ENCODE measurements at places on chromosomes 4 and X.

DNA sequence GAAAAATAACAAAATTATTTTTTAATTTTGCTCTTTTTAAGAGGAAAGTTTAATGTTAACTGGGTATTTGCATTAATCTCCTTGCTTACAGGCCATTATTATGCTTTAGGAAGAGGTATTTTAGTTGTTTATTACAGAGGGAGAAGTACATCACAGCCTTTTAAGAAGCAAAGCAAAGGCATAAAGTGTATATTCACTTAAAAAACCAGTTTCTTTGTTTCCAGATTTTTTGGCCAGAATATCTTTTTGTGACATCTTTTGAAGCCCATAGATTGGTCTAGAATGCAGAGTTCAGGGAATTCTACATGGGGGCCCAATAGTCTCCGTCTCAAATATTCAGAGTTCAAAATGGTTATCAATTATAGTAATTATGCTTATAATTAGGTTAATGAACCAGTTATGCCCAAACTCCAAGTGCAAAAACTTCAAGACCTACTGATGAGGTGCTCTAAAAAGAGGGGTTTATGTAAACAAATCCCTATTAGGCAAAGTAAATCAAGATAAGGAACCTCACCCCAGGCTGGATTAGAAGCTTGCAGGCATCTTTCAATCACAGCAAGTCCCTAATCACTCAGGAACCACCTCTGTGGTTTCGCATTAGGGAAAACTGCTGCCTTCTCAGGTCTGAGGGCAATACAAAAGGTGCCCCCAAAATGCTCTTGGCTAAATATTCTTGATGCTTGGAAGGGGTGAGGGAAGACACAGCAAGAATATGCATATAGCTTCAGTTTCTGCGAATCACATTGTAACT is 1.4 kb downstream of the CXXC4 start:
- no peak for DNase-seq

DNA sequence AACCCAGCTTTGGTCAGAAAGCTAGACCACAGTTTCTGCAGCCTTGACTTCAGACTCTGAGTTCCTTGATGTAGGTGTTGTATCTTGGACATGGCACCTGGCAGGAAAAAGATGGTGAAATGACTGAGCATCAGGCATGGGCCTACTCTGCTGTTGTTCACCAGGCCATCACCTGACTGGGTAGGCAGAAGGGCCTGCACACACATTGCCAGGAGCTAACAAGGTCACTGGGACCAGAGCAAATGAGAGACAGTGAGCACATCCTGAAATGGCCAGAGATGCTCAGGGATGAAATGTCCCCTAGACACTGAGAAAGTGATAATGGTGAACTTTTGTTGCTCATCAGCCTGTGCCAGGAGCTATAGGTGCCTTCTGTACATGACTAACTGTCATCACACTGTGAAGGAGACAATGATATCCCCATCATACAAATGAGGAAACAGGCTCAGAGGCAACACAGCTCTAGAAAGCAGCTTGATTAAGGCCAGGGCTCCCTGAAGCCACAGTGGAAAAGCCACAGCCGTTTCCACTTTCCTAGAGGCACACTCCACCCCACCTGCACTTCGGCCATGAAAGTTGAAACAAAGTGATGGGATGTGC is 128.3 kb downstream of the TSPAN5 start:
- no peak for DNase-seq

DNA sequence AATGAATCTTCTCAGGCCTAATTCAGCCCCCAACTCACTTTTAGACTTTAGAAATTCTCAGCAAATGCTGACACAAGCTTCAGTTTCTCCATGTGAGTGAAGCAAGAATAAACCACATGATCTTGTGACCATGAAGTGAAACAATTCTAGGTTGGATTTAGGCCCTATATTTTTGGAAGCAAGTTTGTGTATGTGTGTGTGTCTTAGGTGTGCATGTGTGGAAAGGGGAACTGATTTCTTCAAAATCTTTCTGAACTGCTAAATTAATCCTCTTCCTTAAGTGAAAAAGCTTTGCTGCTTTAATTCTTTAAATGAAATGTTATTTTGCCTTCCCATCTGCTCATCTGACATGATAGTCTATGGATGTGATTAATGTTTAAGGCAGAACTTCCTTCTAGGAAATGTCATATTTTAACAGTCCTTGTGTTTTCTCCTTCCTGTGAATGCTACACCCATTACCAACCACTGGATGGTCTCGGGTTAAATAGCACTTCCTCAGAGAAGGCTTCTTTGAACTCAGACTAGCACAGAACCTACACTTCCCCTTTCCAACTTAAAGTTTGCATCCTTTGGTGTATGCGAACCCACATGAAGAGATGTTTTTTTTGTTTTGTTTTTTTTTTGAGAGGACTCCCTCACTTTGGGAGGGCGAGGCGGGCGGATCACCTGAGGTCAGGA is 1.2 kb upstream of the TMEM144 start:
- no peak for DNase-seq

GRCh38 chrX:1144293-1144692 is 68.2 kb downstream of the CRLF2 start:
- DNase-seq: no peak

- DNase-seq: no peak
Measured at GRCh38 chrX:63835361-63835760, 50.3 kb upstream of the ARHGEF9 start.

DNA sequence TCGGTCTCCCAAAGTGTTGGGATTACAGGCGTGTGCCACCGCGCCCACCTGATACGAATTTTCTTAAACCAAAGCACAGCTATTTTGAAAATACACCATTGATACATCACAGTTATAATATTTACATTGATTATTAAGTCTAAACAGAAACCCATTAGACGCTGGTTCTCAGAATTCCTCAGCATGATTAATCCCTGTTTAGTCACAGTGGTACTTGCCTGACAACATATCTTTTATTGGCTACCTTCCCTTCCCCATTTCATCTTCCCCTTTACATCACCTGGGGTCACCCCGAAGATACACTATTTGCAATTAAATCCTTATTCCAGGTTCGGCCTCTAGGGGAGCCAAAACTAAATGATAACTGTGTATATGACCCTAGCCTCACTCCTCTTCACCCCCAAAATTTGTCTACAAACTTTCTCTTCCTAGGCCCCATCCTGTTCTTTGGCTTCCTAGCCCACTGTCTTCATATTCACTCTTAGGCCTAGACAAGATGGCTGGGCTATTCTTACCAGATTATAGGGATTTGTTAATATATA is 36.8 kb upstream of the IL1RAPL1 start:
- DNase-seq: no peak

- DNase-seq: no peak
Measured at GRCh38 chr4:152463562-152463961, 72.3 kb downstream of the FBXW7 start.

DNA sequence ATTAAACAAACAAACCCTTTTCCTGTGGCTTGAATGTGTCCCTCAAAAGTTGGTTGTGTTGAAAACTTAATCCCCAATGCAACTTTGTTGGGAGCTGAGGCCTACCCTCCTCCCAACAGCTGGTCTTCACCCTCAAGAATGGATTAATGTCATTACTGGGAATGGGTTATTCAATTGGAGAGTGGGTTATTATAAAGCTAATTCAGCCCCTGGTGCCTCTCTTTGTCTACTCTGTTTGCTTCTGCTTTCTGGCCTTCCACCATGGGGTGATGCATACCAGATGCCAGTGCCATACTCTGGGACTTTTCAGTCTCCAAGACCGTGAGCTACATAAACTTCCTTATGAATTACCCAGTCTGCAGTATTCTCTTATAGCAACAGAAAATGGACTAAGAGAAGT is 706.5 kb downstream of the CCSER1 start:
- DNase-seq: no peak

DNA sequence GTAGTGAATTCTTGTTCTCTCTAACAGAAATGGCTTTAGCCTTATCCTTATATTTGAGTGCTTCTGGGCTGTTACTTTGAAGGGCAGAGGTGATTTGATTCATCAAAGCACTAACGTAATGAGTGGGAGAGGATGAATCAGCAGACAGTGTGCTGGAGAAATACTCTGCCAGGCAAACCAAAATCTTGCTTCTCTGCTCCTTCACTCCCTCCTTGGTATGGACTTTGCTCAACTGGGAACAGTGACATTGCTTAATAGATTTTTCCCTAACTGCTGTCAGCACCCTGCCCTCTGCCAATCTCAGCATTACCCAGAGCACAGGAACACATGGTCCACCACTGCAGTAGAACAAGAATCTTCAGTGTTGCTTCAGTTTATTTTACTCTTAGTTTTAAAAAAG is 56.0 kb downstream of the PDLIM5 start:
- DNase-seq: no peak
